ENCODE measurements at places on chromosomes 2 and 18.

GRCh38 chr2:54081574-54081973 lies 33.8 kb upstream of the ACYP2 start:
- no peak for DNase-seq

GRCh38 chr2:85485815-85486214 lies 53.2 kb upstream of the MAT2A start:
- DNase-seq, result no peak

DNA sequence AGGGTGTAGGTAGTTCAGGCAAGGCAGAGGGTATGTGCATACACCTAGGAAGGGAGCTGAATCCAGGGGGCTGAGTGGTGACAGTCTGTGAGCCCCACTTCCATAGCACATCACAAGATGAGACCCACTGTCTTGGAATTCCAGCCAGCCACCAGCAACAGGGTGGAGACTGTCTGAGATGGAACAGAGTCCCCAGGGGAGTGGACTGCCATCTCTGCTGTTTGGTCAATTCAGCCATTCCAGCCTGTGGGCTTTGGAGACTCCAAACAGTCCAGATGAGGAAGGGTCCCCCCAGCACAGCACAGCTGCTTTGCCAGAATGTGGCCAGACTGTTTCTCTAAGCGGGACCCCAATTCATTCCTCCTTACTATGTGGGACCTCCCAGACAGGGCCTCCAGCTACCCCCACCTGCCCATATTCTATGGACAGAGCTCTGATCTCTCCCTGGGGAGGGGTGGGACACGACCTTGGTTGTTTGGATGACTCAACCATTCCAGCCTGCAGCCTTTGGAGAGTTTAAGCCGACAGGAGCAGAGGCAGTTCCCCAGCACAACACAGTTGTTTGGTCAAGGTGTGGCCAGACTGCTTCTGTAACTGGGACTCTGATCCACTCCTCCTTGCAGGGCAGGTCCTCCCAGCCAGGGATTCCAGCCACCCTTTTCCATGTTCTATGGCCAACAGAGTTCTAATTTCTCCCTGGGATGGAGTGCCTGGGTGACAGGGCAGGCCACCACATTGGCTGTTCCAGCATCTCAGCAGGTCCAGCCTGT lies 178.0 kb downstream of the RND3 start:
- no peak for DNase-seq

- no peak for DNase-seq
Measured at GRCh38 chr18:39653221-39653620, 2087.6 kb upstream of the CELF4 start.
